AG20443 (cell line): ENCODE measurements at places on chromosomes 16 and 17.

- peak; percentile 43 for DNase-seq
These were observed 43.4 kb downstream of the HNF1B start for GRCh38 chr17:37701496-37701898.

DNA sequence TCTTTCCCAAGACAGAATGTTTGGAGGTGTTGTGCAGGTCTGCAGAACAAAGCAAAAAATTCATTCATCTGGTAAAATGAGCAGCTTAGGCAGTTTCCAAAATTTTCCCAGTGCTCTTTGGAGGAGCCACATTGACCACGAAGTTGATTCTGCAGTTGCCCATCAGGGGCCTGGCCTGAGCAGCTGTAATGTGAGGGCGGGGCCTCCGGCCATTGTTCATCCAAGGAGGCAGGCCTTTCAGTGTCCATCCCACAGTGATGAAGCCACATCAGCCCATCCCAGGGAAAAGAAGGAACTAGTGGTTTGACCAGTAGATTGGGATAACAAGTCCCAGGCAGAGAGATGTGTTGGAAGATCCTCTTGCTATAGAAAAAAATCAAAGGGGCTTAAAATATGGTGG lies 10.1 kb downstream of the UBFD1 start:
- DNase-seq, result no peak

GRCh38 chr16:28196387-28196987 lies 15.3 kb downstream of the XPO6 start:
- no peak for DNase-seq

DNA sequence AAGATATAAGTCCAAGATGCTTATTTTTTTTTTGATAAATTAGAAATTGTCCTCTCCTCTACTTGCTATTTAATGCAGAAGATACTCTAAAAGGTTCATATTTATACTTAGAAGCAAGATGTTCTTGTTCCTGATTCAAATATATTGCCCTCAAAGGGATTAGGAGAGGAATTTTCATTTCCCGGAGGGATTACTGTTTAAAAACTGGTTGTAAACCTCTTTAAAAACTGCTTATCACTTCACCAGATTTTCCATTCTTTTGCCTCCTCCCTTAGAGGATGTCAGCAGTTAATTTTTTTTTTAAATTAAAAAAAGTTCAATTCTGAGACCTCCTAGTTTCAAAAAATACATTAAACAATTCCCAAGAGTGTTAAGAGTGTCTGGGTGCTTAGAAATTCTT lies 2.8 kb downstream of the TENT4B start:
- DNase-seq, result no peak
